Psoas muscle (tissue), 8 donors: ENCODE measurements at places on chromosomes 11 and 22.

DNA sequence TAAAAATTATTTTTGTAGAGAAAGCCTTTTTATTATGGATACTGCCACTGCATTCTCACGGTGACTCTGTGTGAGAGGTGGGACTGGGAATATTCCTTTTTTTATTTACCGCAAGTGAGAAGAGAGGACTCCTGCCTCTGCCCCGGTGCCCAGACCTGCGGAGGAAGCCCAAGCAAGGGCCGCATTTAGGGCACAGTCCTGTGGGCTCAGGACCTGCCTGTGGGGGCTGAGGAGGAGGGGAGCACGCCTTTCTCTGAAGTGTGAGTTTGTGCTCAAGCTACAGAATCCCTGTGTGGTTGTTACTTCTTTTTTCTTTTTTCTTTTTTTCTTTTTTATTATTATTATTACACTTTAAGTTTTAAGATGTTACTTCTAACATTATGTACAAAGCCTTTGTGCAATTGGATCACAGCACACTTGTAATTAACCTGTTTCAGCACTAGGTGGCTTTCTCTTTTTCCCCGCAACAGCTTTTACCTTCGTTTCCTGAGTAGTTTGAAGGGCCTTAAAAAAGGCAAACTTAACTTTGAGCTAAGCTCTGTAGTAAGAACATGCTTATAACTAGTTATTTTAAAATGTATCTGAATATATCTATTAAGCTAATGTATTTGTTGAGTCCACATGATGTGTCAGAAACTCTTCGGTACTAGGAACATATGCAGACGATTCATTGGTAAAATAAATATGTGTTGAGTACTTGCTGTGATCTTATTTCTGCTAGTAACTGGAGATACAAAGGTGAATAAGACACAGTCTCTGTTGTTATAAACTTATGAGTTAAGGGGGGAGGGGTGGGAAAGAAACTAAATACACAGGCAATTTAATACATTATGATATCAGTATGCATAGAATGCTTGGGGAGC, 18.3 kb downstream of the AMOTL1 start:
- no peak for DNase-seq

DNA sequence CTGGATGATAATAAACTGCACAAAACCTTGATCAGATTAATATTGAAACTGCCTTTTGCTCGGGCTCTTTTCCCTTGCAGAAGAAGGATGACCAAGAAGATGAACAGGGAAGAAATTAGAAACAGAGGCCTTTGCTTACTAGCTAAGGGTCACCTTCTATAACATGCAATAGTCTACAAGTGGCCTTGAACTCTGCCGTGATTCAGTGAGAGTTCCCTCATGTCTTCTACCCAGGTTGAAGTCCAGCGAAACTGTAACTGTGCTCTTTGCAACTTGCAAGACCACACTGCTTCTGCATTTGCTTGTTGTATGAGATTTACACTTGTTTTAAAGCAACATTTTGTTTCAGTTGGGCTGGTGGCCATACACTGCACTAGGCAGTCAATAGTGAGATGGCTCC, 108.4 kb downstream of the IGLL1 start:
- no peak for DNase-seq

GRCh38 chr22:36334081-36334820, 53.5 kb downstream of the MYH9 start:
- no peak for DNase-seq

GRCh38 chr11:47980088-47980906, at the start of gene PTPRJ:
TSS of gene PTPRJ (plus strand) at chr11:47980559. CDS start at chr11:47980913, 354 bp downstream.
- DNase-seq, result peak; percentile 57

- peak; percentile 17 for DNase-seq
Measured at GRCh38 chr11:71465054-71465453, 12.1 kb downstream of the NADSYN1 start.

GRCh38 chr11:94602430-94603372, 35.5 kb downstream of the PIWIL4 start:
- DNase-seq, result peak; percentile 68
